ENCODE measurements at places on chromosomes 1 and 21. TPM values are rescaled to one million over a fixed set of nuclear protein-coding genes. Genes with fewer than 3 reads are reported as not detected.

DNA sequence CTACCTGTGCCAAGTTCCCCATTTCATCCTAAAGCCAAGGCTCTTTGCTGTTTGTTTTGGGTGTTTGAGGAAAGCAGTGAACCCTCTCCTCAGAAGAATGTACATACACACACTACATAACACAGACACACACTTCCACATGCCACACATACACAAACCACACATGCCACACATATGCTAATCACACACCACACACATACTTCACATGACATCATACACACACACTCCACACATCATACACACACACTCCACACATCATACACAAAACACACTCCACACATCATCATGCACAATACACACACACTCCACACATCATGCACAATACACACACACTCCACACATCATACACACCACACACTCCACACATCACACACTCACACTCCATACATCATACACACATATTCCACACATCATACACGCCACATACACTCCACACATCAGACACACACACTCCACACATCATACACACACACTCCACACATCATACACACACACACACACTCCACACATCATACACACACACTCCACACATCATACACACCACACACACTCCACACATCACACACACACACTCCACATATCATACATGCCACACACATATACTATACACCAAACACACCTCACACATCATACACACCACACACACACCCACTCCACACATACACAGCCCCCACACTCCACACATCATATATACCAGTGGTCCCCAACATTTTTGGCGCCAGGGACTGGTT is 22.7 kb upstream of the ZNF436 start:
- no peaks in the 10 kb centered on the region for H3K36me3 ChIP-seq
- H3K4me1 ChIP-seq, result peaks cover 19% of the 10 kb centered on the region
- H3K27ac ChIP-seq, result no peak overlapping the region
- H3K27me3 ChIP-seq, result no peaks in the 10 kb centered on the region
- DNase-seq, result no peak

DNA sequence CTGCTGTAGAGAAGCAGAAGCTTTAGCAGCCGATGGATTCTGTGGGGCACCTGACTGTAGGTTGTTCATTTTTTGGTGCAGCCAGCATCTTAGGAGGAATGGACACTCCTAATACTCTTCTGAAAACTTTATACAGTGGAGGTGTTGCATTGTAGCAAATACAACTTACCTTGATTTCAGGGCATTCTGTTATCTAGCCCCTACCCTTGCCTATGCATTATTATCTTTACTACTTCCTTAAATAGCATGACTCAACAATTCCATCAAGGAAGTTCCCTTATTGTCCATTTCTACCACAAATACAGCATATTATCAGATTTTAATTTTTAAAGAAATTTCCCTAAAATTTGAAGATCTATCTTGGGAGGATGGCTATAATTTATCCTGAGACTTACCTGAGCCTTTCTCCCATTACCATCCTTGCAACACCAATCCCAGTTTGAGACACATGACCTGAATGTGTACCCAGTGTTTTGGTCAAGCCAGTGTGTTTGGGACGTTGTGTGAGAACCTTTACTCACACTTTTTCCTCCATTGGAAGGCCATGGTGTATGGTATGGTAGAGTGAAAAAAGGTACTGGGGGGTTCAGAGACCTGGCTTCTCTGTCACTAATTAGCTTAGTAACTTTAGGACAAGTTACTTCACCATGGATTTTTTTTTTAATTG is 9.2 kb downstream of the POU2F1 start:
- H3K36me3 ChIP-seq, result no peaks in the 10 kb centered on the region
- no peak overlapping the region for H3K4me3 ChIP-seq
- DNase-seq, result no peak
- H3K27ac ChIP-seq, result no peak overlapping the region
- no peaks in the 10 kb centered on the region for H3K27me3 ChIP-seq

KRTAP11-1 gene
- not detected for total RNA-seq

GRCh38 chr1:160125746-160126145 is 10.2 kb downstream of the ATP1A2 start:
- H3K27me3 ChIP-seq, result no peaks in the 10 kb centered on the region
- DNase-seq, result no peak
- H3K36me3 ChIP-seq, result peaks cover 44% of the 10 kb centered on the region
- peaks cover 12% of the 10 kb centered on the region for H3K4me1 ChIP-seq

SH3BGR gene
- 4.8 TPM for total RNA-seq

MANEAL gene
- total RNA-seq, result 6.4 TPM

- H3K4me1 ChIP-seq, result peaks cover 19% of the 10 kb centered on the region
- H3K27ac ChIP-seq, result no peak overlapping the region
- H3K4me3 ChIP-seq, result no peak overlapping the region
- no peaks in the 10 kb centered on the region for H3K27me3 ChIP-seq
- no peaks in the 10 kb centered on the region for H3K36me3 ChIP-seq
- no peak for DNase-seq
These were observed 1.7 kb downstream of the ARID1A start for GRCh38 chr1:26697431-26697977.

- H3K36me3 ChIP-seq, result no peaks in the 10 kb centered on the region
- no peaks in the 10 kb centered on the region for H3K27me3 ChIP-seq
- DNase-seq, result no peak
- H3K4me3 ChIP-seq, result no peak overlapping the region
These were observed 309.2 kb downstream of the HLX start for GRCh38 chr1:221188458-221188857.

DNA sequence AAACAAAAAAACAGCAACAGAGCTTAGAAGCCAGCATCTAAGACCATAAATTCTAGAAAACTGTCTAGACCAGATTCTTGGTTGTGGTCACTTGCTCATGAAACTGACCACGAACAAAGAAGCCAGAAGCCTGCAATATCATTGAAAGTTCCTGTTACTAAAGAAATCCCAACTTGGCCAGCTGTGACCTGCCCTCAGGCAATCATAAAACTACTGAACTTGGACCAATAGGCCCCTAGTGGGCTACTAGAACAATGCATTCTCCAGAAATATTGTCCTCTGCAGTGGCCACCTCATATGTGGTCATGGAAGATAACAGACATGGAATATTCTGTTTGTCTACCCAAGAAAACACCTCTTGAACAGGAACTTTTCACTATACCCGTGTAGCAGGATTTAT is 87.7 kb downstream of the SPATA17 start:
- H3K27me3 ChIP-seq, result no peaks in the 10 kb centered on the region
- no peaks in the 10 kb centered on the region for H3K36me3 ChIP-seq
- no peak overlapping the region for H3K27ac ChIP-seq
- no peaks in the 10 kb centered on the region for H3K4me1 ChIP-seq

DNA sequence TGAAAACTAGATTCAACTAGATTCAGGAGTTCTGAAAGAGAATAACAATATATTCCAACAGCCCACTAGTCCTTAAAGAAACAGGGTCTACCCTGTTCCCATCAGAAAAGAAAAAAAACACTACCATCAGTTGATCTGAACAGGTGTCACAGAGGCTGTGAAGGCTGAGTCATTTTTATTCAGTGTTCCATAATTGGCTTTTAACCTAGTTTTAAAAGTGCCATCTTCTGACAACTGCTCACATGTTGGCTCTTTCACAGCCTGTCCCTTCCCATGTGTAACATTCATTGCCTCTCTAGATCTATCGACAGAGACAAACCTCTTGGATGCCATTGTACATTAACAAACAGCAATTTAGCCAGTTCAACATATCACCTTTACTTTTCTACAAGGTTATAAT is 243.7 kb downstream of the TBX15 start:
- no peaks in the 10 kb centered on the region for H3K27me3 ChIP-seq
- H3K4me3 ChIP-seq, result no peak overlapping the region
- H3K27ac ChIP-seq, result no peak overlapping the region
- H3K4me1 ChIP-seq, result peaks cover 12% of the 10 kb centered on the region
- no peak for DNase-seq
- no peaks in the 10 kb centered on the region for H3K36me3 ChIP-seq

DNA sequence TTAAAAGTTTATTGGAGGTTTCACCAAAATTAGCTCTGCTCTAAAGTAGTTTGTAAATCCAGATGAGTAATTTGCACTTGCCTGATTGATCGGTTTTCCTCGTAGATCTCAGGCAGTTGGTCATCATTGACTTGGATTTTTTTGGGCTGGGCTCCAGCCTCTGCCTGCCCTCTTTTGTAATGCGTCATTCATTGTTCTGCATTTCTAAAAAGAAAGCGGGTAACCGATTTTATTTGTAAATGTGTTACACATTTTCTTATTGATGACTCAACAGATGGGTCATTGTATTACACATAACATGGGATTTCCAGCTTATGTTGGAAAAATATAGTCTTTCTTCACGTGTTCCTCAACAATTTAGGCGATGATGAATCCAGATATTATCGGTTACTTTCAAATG is 5.5 kb downstream of the ETS2 start:
- no peaks in the 10 kb centered on the region for H3K27me3 ChIP-seq
- peaks cover 47% of the 10 kb centered on the region for H3K36me3 ChIP-seq
- H3K27ac ChIP-seq, result peak overlapping the region; percentile 96
- peaks cover 76% of the 10 kb centered on the region for H3K4me1 ChIP-seq
- no peak for DNase-seq

- peaks cover 7% of the 10 kb centered on the region for H3K36me3 ChIP-seq
- H3K4me3 ChIP-seq, result no peak overlapping the region
These were observed 67.0 kb downstream of the ST3GAL3 start for GRCh38 chr1:43774359-43774758.

DNA sequence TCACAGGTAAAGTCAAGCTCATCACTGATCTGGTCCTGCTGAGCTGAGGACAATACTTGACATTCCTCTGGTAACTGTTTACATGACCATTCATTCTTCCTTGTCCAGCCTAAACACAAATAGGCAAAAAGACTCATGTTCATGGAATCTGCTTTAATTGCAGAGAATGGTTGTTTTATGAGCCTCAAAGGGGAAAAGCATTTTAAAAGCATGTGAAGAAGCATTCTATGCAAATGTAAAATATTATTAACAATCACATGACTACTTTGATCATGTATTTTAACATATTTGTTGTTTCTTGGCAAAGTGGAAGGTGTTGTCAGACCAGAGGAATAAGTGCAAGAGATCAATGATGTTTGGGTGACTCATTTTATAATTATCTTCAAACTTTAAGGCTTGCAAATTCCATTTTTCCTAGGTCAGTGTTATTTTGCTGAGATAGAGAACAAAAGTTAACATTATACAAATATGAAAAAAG is 133.7 kb downstream of the RUNX1 start:
- H3K27ac ChIP-seq, result no peak overlapping the region
- H3K27me3 ChIP-seq, result no peaks in the 10 kb centered on the region
- H3K4me3 ChIP-seq, result no peak overlapping the region

DNA sequence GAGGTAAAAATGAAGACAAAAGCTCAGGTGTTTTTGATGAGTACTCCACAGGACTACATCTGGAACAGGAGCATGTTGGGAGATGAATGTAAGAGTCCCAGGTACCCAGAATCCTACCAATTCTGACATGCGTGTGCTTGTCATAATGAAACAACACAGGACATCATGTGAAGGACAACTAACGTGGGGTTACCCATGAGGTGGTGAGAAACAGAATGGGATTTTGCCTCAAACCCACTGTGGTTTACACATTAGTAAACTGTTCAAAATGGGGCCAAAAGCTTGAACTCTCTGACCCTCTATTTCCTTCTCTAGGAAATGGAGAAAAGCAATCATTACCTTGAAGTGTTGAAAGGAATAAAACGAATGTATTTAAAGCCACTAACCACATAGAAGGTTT is 266.2 kb downstream of the RGS7 start:
- H3K4me3 ChIP-seq, result no peak overlapping the region
- H3K4me1 ChIP-seq, result peaks cover 4% of the 10 kb centered on the region
- H3K27me3 ChIP-seq, result no peaks in the 10 kb centered on the region
- DNase-seq, result no peak

GRCh38 chr1:116036255-116036654 is 59.9 kb downstream of the SLC22A15 start:
- H3K27me3 ChIP-seq, result no peaks in the 10 kb centered on the region
- DNase-seq, result peak; percentile 19
- H3K4me1 ChIP-seq, result peaks cover 4% of the 10 kb centered on the region

GRCh38 chr1:93980320-93981273 is 71.4 kb upstream of the GCLM start:
- peak; percentile 45 for DNase-seq
- H3K27ac ChIP-seq, result no peak overlapping the region
- no peak overlapping the region for H3K4me3 ChIP-seq
- 0 out of 2 replicates have a peak, but pooled peaks cover 2% of the 10 kb centered on the region for H3K36me3 ChIP-seq
- peaks cover 17% of the 10 kb centered on the region for H3K4me1 ChIP-seq
- no peaks in the 10 kb centered on the region for H3K27me3 ChIP-seq

GRCh38 chr1:169776440-169776839 is 18.3 kb downstream of the METTL18 start:
- no peaks in the 10 kb centered on the region for H3K36me3 ChIP-seq
- DNase-seq, result no peak
- H3K4me1 ChIP-seq, result peaks cover 26% of the 10 kb centered on the region
- no peaks in the 10 kb centered on the region for H3K27me3 ChIP-seq
- no peak overlapping the region for H3K27ac ChIP-seq

ZNF669 gene
- 15.2 TPM for total RNA-seq

OR2L13 gene
- not detected for total RNA-seq

Measured in WTC11 (cell line).